ENCODE measurements at places on chromosomes 11 and 22. TPM values are rescaled to one million over a fixed set of nuclear protein-coding genes. Genes with fewer than 3 reads are reported as not detected.

- DNase-seq, result no peak
- no peak overlapping the region for H3K27ac ChIP-seq
- H3K36me3 ChIP-seq, result no peaks in the 10 kb centered on the region
- H3K4me3 ChIP-seq, result no peak overlapping the region
- H3K27me3 ChIP-seq, result peaks cover 12% of the 10 kb centered on the region
Observed at GRCh38 chr11:75133976-75134375, 16.9 kb upstream of the SLCO2B1 start.

GRCh38 chr11:117195258-117195657 lies 3.9 kb upstream of the TAGLN start:
- no peak for DNase-seq
- H3K27ac ChIP-seq, result no peak overlapping the region
- no peaks in the 10 kb centered on the region for H3K36me3 ChIP-seq
- H3K4me3 ChIP-seq, result no peak overlapping the region
- no peaks in the 10 kb centered on the region for H3K27me3 ChIP-seq

GRCh38 chr11:9219572-9219971 lies 45.6 kb downstream of the DENND5A start:
- H3K27ac ChIP-seq, result no peak overlapping the region
- H3K36me3 ChIP-seq, result no peaks in the 10 kb centered on the region
- no peaks in the 10 kb centered on the region for H3K27me3 ChIP-seq
- H3K4me1 ChIP-seq, result peaks cover 28% of the 10 kb centered on the region
- no peak overlapping the region for H3K4me3 ChIP-seq

- peaks cover 3% of the 10 kb centered on the region for H3K27me3 ChIP-seq
- H3K4me1 ChIP-seq, result no peaks in the 10 kb centered on the region
- DNase-seq, result no peak
- no peak overlapping the region for H3K4me3 ChIP-seq
- no peaks in the 10 kb centered on the region for H3K36me3 ChIP-seq
Observed at GRCh38 chr11:83317757-83318690, 31.9 kb upstream of the CCDC90B start.

Gene NLRP10
- not detected for total RNA-seq

Gene DDX25
- 0.54 TPM for total RNA-seq

Gene SWAP70
- 9.6 TPM for total RNA-seq

- DNase-seq, result peak; percentile 62
- peak overlapping the region; percentile 99 for H3K27ac ChIP-seq
- no peak overlapping the region for H3K4me3 ChIP-seq
- H3K27me3 ChIP-seq, result no peaks in the 10 kb centered on the region
Observed at GRCh38 chr22:37082251-37082873, 27.2 kb downstream of the TMPRSS6 start.

GRCh38 chr11:1830322-1831223 lies 4.2 kb upstream of the SYT8 start:
- no peak for DNase-seq
- H3K36me3 ChIP-seq, result no peaks in the 10 kb centered on the region
- H3K27me3 ChIP-seq, result no peaks in the 10 kb centered on the region
- H3K4me1 ChIP-seq, result no peaks in the 10 kb centered on the region

DNA sequence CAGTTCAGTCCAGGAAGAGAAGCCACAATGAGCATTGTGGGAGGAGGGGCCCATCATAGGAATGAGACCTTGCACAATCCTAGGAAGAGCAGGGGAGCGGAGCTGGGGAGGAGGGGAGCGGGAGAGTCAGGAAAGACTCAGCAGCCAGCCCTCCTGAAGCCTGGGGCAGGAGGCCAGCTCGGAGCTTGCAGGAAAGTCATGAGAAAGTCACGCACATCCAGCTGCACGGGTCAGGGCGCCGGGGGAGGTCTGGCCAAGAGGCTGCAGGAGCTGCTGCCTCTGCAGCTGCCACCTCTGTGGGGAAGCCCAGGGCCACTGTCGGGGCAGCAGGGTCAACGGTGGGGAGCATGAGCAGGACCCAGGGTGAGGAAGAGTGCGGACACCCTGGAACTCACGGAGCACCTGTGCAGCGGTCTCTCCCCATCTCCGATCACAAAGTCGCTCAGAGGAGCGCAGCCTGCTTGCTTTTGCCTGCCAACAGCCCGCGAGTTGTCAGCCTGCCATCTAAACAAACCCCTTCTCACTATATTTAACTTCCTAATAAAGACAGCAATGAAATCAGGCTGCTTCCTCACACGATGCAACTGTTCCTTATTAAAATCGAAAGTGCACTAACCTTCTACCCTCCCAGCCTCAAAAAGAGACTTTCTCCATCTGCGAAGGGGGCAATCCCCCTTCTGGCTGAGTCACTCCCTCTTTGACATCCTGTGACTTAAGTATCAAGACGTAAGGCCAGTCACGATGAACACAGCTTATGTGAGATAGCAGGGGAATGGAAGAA lies 52.9 kb upstream of the RTL6 start:
- peaks cover 9% of the 10 kb centered on the region for H3K4me1 ChIP-seq
- no peak overlapping the region for H3K4me3 ChIP-seq
- peak overlapping the region; percentile 62 for H3K27ac ChIP-seq

- peaks cover 51% of the 10 kb centered on the region for H3K27me3 ChIP-seq
- peak overlapping the region; percentile 59 for H3K4me3 ChIP-seq
- H3K27ac ChIP-seq, result no peak overlapping the region
- H3K36me3 ChIP-seq, result no peaks in the 10 kb centered on the region
Observed at GRCh38 chr22:37420686-37421467, 6.4 kb downstream of the ELFN2 start.

Gene RTN4RL2
- total RNA-seq, result 0.27 TPM

DNA sequence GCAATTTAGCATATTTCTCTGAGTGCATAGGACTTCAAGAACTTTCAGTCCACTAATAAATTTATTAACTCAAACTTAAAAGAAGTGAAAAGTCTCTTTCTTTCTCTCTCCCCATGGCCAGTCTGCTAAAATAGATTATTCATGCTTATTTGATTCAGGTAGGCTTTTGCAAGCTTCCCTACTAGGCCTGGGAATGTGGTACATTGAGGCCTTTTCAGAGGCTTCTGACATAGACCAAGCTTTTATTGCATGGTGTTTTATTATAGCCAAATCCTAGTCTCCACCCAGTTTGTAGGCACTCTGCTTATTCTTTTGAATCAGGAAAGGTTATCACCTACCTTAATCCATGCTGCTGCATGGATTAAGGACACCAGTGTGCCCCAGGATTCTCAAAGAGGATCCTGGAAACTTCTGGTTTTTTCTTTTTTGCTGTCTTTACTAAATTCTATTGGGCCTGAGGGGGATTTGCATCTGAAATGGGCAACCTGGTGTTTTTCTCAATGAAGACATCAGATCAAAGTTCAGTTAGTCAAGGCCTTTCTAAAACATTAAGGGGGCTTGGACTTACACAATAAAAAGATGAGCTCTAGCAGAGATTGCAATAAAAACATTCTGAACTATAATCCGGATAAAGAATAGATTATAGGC lies 92.2 kb downstream of the ELP4 start:
- no peak for DNase-seq
- peaks cover 10% of the 10 kb centered on the region for H3K36me3 ChIP-seq
- H3K4me1 ChIP-seq, result no peaks in the 10 kb centered on the region
- no peak overlapping the region for H3K4me3 ChIP-seq
- no peaks in the 10 kb centered on the region for H3K27me3 ChIP-seq

Gene TMEM218
- 13.3 TPM for total RNA-seq

- peaks cover 67% of the 10 kb centered on the region for H3K36me3 ChIP-seq
- H3K4me1 ChIP-seq, result peaks cover 88% of the 10 kb centered on the region
- peak; percentile 65 for DNase-seq
- H3K4me3 ChIP-seq, result peak overlapping the region; percentile 50
- H3K27me3 ChIP-seq, result no peaks in the 10 kb centered on the region
Observed at GRCh38 chr22:36350751-36351594, 36.8 kb downstream of the MYH9 start.

Gene CHRM1
- total RNA-seq, result not detected

DNA sequence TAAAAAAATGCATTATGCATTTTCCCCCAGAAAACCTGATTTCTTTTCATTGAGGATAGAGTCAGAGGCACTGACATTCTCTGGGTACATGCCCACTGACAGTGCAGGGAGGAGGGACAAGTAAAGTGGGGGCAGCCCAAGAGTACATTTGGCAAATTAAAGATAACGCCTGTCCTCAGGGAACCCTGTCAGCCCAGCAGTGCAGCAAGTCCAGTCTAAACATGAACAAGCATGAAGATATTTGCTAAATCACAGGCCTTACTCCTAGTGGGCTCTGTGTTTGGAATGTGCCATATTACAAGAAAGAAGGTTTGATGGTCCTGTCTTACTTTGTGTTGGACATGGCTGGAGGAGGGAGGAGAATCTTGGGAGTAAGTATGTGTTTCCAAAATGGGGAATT lies 37.9 kb downstream of the AMOTL1 start:
- H3K4me1 ChIP-seq, result no peaks in the 10 kb centered on the region
- no peaks in the 10 kb centered on the region for H3K36me3 ChIP-seq
- DNase-seq, result no peak
- no peak overlapping the region for H3K4me3 ChIP-seq

- no peak overlapping the region for H3K4me3 ChIP-seq
- H3K36me3 ChIP-seq, result no peaks in the 10 kb centered on the region
- H3K27me3 ChIP-seq, result no peaks in the 10 kb centered on the region
- DNase-seq, result no peak
- no peak overlapping the region for H3K27ac ChIP-seq
Observed at GRCh38 chr22:48431014-48431413, 1396.7 kb downstream of the BRD1 start.

- H3K27me3 ChIP-seq, result no peaks in the 10 kb centered on the region
- DNase-seq, result no peak
- no peak overlapping the region for H3K4me3 ChIP-seq
- H3K27ac ChIP-seq, result no peak overlapping the region
- peaks cover 52% of the 10 kb centered on the region for H3K36me3 ChIP-seq
- peaks cover 18% of the 10 kb centered on the region for H3K4me1 ChIP-seq
Observed at GRCh38 chr11:35725885-35726284, 63.3 kb downstream of the TRIM44 start.

DNA sequence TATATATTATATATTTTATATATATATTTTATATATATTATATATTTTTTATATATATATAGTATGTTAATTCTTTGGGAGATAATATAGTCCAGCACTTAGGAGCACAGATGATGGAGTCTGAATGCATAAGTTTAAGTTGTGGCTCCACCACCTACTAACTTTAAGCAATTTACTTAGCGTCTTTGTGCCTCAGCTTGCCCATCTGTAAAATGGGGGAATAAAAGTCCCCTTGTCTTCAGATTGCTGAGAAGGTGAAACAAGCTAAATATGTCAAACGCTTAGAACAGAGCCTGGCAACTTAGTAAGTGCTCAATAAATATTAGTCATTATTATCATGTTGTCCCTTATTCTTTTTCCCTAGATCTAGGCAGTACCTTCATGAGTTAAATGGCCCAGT lies 27.5 kb downstream of the DSCAML1 start:
- no peak overlapping the region for H3K4me3 ChIP-seq
- no peaks in the 10 kb centered on the region for H3K36me3 ChIP-seq
- H3K27ac ChIP-seq, result no peak overlapping the region
- H3K4me1 ChIP-seq, result no peaks in the 10 kb centered on the region
- no peak for DNase-seq

GRCh38 chr11:32141745-32142546 lies 51.1 kb downstream of the RCN1 start:
- no peaks in the 10 kb centered on the region for H3K36me3 ChIP-seq
- H3K4me1 ChIP-seq, result peaks cover 3% of the 10 kb centered on the region
- no peak overlapping the region for H3K27ac ChIP-seq
- no peak for DNase-seq
- H3K27me3 ChIP-seq, result peaks cover 1% of the 10 kb centered on the region
- H3K4me3 ChIP-seq, result no peak overlapping the region

GRCh38 chr22:49561976-49562375 lies 265.7 kb downstream of the BRD1 start:
- H3K4me1 ChIP-seq, result no peaks in the 10 kb centered on the region
- no peak for DNase-seq
- no peak overlapping the region for H3K27ac ChIP-seq
- no peaks in the 10 kb centered on the region for H3K27me3 ChIP-seq
- H3K36me3 ChIP-seq, result peaks cover 6% of the 10 kb centered on the region
- H3K4me3 ChIP-seq, result no peak overlapping the region

GRCh38 chr22:28023036-28023435 lies 104.0 kb upstream of the PITPNB start:
- DNase-seq, result no peak
- H3K4me3 ChIP-seq, result no peak overlapping the region
- H3K36me3 ChIP-seq, result no peaks in the 10 kb centered on the region
- H3K27me3 ChIP-seq, result no peaks in the 10 kb centered on the region

Gene ILK
- total RNA-seq, result 71.7 TPM

DNA sequence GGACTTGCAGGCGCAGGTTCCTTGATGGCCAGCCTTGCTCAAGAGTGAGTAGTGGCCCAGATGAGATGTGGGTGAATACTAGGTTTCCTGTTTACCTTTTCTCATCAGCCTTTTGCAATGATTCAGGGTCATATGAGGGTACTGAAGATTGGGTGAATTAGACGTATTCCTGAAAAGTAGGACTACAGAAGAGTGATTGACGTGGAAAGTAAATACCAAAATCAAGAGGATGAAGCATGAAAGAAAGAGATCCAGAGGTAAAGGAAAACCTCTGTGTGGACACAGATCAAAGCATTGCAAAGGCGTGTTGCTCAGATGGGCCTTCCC lies 59.9 kb downstream of the CYB5R2 start:
- no peaks in the 10 kb centered on the region for H3K27me3 ChIP-seq
- H3K36me3 ChIP-seq, result no peaks in the 10 kb centered on the region
- no peak overlapping the region for H3K27ac ChIP-seq
- no peaks in the 10 kb centered on the region for H3K4me1 ChIP-seq
- no peak overlapping the region for H3K4me3 ChIP-seq

Gene PIWIL4
- total RNA-seq, result 0.50 TPM

DNA sequence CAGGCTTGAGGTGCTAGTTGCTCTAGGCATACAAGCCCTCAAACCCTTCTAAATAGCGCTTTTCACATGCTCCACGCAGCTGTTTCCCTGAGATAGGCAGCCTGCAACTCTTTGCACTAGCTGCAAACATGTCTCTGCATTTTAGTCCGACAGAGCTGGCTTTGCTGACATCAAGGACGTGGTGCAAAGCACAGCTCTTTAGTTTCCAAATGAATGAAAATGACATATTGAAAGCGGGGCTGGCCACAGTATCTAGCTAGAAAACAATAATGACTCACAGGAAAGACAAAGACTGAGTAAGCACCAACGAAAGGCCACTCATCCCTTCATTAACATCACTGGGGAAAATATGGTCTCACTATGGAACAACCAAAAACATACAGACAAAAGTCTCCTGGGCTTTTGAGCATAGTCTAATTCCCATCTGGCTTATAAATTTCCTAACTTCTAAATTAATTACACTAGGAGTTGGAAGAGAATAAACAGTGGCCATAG lies 15.3 kb upstream of the ZC3H12C start:
- H3K4me3 ChIP-seq, result no peak overlapping the region
- no peaks in the 10 kb centered on the region for H3K36me3 ChIP-seq
- H3K27me3 ChIP-seq, result peaks cover 8% of the 10 kb centered on the region
- peak; percentile 54 for DNase-seq
- H3K4me1 ChIP-seq, result peaks cover 10% of the 10 kb centered on the region

DNA sequence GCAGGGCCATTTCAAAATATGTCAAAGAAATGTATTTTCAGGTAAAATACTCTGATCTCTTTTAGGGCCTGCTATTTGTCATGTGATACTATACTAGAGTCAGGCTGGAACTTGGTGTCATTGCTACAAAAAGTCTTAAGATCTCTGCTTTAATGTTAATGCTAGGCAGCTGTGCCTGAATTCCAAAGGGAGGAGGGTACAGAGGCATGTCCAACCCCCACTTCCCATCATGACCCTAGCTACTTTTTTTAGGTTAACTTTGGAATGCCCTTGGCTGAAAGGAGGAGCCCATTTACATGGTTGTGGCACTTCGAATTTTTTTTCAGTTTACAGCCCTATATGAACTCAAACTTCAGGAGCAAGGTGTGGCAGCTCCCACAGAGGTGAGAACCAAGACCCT lies 58.1 kb downstream of the OSBP2 start:
- H3K27ac ChIP-seq, result no peak overlapping the region
- DNase-seq, result no peak
- no peak overlapping the region for H3K4me3 ChIP-seq
- no peaks in the 10 kb centered on the region for H3K27me3 ChIP-seq
- H3K36me3 ChIP-seq, result no peaks in the 10 kb centered on the region
